Endodermal cell (in vitro differentiated cells): ENCODE measurements at places on chromosomes 7 and 10. TPM values are rescaled to one million over a fixed set of nuclear protein-coding genes. Genes with fewer than 3 reads are reported as not detected.

- peak; percentile 20 for DNase-seq
Observed at GRCh38 chr10:131778385-131778784, 122.4 kb upstream of the PPP2R2D start.

DNA sequence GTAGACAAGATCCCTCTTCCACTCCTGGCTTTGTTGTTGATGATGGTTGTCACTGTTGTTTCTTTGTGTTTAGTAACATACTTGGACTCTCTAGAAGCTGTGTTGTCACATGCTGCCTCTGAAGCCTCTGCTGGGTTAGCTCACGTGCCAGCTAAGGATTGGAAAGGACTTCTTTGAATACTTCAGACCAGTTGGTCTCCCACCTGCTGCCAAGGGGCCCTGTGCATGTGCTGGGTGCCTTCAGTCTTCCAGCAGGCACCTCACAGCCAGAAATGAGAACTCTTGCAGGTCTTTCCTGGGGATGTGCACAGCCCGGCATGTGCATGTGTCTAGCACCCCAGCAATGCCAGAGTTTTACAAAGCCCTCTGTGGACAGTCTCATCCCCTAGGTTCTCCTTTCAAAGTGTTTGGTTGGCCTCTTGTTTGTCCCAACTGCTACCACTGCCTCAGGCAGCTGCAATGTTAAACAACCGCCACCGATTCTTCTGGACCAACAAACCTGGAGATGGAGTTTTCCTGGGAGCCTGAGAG, 21.7 kb upstream of the NCAPG2 start:
- no peak for DNase-seq

- DNase-seq: peak; percentile 39
Observed at GRCh38 chr7:111312966-111313365, 222.0 kb downstream of the LRRN3 start.

Gene LEP
- not detected in 2 replicates for total RNA-seq
